Stimulated activated naive CD8-positive, alpha-beta T cell treated with anti-CD3 and anti-CD28 coated beads, Interleukin-15, amount 100 ng/mL, for 72 hours (primary cell): ENCODE measurements at places on chromosomes 2 and 18.

DNA sequence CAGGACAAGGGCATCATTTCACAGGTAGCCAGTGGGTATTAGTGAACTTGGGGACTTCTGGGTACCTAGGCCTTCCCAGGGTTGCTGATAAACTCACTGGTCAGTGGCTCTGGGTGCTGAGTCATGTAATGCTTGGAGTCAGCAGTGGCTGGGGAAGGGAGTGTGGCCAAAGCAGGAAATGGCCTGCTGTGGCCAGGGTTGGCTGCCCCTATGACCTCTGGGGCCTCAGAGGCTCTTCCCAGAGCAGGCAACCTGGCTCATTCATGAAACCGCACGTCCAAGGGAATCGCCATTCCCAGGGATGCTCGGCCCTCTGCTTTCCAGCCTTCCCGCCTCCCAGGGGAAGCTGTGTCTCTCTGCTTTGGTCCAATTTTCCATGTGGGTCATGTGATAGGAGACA, 294.9 kb downstream of the DYSF start:
- no peak for DNase-seq

GRCh38 chr2:108257757-108258331, 18.1 kb downstream of the SULT1C3 start:
- DNase-seq, result no peak

- DNase-seq, result no peak
Observed at GRCh38 chr2:121682396-121683298, 33.4 kb upstream of the CLASP1 start.

- no peak for DNase-seq
Observed at GRCh38 chr2:39378968-39379367, 58.1 kb downstream of the MAP4K3 start.
